ENCODE measurements at places on chromosomes 5 and 9. TPM values are rescaled to one million over a fixed set of nuclear protein-coding genes. Genes with fewer than 3 reads are reported as not detected.

DNA sequence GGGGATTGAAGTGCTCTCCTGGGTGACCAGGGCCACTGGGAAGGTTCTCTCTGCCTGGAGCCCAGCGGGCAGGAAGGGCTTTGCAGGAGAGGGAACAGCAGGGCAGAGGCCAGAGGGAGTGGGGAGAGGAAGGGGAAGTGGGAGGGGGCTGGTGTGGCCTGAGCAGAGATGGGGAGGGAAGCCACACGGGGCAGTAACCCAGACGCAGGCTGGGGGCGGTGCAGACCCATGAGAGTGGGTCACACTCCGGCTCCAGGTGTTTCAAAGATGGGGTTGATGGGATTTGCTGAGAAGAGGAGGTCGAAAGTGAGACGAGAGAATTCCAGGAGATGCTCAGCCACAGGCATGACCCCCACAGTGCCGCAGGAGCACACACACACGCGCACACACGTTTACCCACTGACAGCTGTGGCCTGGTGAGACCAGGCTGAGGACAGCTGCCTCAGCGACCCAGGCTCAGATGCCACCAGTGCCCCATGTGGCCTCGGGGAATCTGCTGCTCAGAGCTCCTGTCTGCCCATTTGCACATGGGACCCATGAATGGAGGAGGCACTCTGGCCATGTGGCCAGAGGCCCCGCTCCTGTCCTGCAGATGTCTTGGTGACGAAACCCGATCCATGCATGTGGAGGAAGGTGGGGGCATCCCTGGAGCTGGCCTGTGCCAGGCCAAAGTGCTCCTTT, 32.7 kb upstream of the FCN2 start:
- DNase-seq: no peak
- H3K36me3 ChIP-seq: peaks cover 7% of the 10 kb centered on the region
- no peaks in the 10 kb centered on the region for H3K27me3 ChIP-seq
- H3K27ac ChIP-seq: no peak overlapping the region
- H3K4me1 ChIP-seq: no peaks in the 10 kb centered on the region

CTSV gene
- 1.3 TPM for total RNA-seq

- no peak overlapping the region for H3K27ac ChIP-seq
- no peak overlapping the region for H3K4me3 ChIP-seq
- H3K4me1 ChIP-seq: no peaks in the 10 kb centered on the region
- no peak for DNase-seq
These were observed 119.6 kb upstream of the GRIN3A start for GRCh38 chr9:101858026-101858425.

GRCh38 chr5:56807679-56808078, 7.7 kb upstream of the MAP3K1 start:
- H3K4me3 ChIP-seq: no peak overlapping the region
- no peaks in the 10 kb centered on the region for H3K4me1 ChIP-seq
- H3K27me3 ChIP-seq: peaks cover 6% of the 10 kb centered on the region
- DNase-seq: no peak
- H3K27ac ChIP-seq: no peak overlapping the region
- no peaks in the 10 kb centered on the region for H3K36me3 ChIP-seq

DNA sequence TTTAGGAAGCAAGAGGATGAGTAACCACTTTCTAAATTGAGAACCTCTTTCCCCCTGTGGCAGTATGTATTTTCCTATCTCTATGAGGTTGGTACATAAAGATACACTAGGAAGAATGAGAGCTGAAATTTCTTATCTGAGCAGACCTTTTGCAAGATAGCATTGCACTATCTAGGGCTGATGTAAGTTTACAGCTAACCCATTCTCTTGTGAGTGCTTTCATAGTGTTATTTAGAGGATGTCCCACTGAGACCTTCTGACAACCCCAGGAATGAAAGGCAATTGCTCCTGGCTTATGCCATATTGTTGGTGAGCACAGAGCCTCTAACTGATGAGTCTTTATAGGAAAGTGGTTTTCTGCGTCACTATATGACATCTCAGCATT, 1209.3 kb upstream of the CDH6 start:
- no peak overlapping the region for H3K4me3 ChIP-seq
- H3K4me1 ChIP-seq: no peaks in the 10 kb centered on the region
- no peak for DNase-seq
- no peaks in the 10 kb centered on the region for H3K27me3 ChIP-seq
- H3K27ac ChIP-seq: no peak overlapping the region

GRCh38 chr9:9631284-9631683, 981.5 kb downstream of the PTPRD start:
- no peak overlapping the region for H3K4me3 ChIP-seq
- no peaks in the 10 kb centered on the region for H3K36me3 ChIP-seq
- no peak overlapping the region for H3K27ac ChIP-seq
- H3K27me3 ChIP-seq: no peaks in the 10 kb centered on the region
- DNase-seq: no peak

DNA sequence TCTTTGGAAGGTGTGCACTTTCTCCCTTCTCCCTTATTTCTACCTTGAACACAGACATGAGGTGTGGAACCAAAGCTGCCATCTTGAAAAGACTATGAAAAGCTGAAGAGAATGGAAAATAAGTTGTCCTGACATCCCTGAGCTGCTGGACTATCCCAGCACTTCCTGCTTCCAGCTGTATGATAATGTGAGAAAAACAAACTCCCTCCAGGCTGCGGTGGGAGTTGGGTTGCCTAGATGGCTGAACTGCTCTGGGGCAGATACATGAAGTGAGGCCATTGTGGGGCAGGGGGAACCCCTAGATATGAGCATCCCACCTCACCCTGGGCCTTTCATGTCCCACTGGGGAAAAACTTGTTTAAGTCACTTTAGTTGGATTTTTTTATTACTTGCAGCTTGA, 82.4 kb downstream of the BOD1 start:
- no peak overlapping the region for H3K4me3 ChIP-seq
- H3K27me3 ChIP-seq: no peaks in the 10 kb centered on the region
- H3K36me3 ChIP-seq: no peaks in the 10 kb centered on the region
- H3K4me1 ChIP-seq: no peaks in the 10 kb centered on the region
- DNase-seq: no peak
